ENCODE measurements at places on chromosomes 4 and X.

- peak; percentile 61 for DNase-seq
Observed at GRCh38 chr4:15755321-15756155, 22.6 kb upstream of the CD38 start.

- no peak for DNase-seq
Observed at GRCh38 chr4:133694416-133694815, 507.2 kb downstream of the PABPC4L start.

GRCh38 chr4:29565256-29565655, 1154.9 kb upstream of the PCDH7 start:
- no peak for DNase-seq

- DNase-seq: no peak
Observed at GRCh38 chr4:75736862-75737261, 12.5 kb downstream of the USO1 start.

Data from stimulated activated naive CD4-positive, alpha-beta T cell treated with Interleukin-2 at 50 U/mL for 16 hours (primary cell).